ENCODE measurements at places on chromosomes 4 and X.

DNA sequence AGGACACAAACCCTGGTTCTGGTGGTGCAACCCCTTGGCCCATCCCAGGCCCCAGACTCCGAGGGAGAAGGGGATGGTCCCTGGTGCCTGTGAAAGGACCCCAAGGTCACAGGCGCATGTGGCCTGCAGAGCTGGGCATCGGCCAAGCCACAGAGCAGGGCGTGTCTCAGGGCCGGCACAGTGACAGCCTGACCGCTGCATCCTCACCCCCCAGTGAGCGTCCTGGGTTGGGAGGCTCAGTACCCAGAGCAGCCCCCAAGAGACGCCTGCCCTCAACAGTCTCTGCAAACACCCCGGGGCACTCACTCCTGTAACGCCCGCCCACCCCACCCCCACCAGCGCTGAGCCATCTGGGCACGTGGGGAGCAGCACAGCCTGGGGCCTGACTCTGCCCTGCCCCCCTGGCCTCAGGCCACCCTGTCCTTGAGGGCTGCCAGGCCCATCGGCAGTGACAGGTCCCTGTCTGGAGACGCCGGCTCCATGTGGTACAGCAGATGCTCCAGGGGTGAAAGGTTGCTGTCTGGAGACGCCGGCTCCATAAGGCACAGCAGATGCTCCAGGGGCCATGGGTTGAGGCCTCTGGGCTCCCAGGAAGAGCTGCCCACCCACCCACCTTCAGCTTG, 24.5 kb upstream of the CPLX1 start:
- no peak for DNase-seq

GRCh38 chrX:11439846-11440245, 146.6 kb downstream of the AMELX start:
- no peak for DNase-seq

GRCh38 chr4:187380181-187380581, 615.4 kb upstream of the ZFP42 start:
- DNase-seq: no peak

GRCh38 chr4:94913316-94913715, 155.6 kb downstream of the BMPR1B start:
- no peak for DNase-seq

GRCh38 chr4:177155454-177155853, 154.2 kb upstream of the NEIL3 start:
- DNase-seq: no peak

GRCh38 chr4:75880278-75880677, 22.0 kb downstream of the PPEF2 start:
- no peak for DNase-seq
